CD4-positive, alpha-beta T cell treated with Interleukin-6 at 100 ng/mL for 8 hours (primary cell): ENCODE measurements at places on chromosomes 7 and 10.

GRCh38 chr10:132336919-132337407, 5.0 kb downstream of the LRRC27 start:
- no peak for DNase-seq

GRCh38 chr7:99365318-99366141, 9.0 kb upstream of the ARPC1B start:
- peak; percentile 70 for DNase-seq

GRCh38 chr7:134189559-134189958, 62.4 kb downstream of the LRGUK start:
- DNase-seq, result no peak

DNA sequence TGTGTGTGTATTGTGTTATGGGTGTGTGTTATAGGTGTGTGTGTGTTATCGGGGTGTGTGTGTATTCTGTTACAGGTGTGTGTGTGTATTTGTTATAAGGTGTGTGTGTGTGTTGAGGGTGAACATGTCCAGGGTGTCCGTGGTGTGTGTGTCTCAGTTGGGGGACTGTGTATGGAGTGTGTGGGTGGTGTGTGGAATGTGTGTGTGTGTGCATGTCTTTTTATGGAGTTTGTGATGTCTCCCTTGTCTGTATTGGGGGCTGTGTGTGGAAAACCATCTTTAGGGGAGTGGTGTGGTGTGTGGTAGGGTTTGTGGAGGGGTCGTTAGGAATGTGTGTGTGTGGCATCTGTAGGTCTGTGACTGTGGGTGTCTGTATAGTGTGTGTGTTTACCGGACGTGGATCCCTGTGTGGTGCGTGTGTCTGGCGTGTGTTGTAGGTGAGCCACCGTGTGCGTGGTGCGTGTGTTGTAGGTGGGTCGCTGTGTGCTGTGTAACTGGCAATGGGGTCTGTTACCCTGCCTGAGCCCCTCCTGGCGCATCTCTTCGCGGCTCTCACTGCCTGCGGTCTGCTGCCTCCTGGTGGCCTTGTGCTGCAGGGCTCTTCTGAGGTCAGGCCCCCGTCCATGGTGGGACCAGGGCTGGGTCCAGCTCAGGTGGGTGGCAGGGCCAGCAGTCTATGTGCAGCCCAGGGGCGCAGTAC, 61.7 kb downstream of the PALD1 start:
- DNase-seq, result no peak

DNA sequence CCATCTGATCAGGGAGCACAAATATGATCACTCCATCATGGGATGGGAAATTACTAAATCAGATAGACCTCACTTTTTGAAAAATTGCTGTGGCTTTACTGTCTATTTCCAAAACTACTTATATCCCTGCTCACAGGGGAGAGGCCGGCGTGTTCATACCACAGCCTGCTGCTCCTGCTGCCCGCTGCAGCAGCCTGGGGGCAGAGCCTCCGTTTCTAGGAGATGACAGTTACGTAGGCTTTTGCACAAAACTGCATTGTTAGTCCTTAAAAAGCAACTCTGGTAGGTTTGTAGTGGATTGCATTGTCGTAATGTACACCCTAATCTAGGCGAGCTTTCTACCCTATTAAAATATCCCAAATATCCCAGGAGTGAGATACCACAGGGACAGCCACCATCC, 203.7 kb downstream of the EBF3 start:
- DNase-seq, result no peak
